NK-92 treated with Interleukin-12 subunit alpha and Interleukin-12 subunit beta, amount 100 ng/mL, for 24 hours (cell line): ENCODE measurements at places on chromosomes 4 and X.

GRCh38 chr4:21097865-21098264, 397.6 kb downstream of the PACRGL start:
- no peak for DNase-seq

DNA sequence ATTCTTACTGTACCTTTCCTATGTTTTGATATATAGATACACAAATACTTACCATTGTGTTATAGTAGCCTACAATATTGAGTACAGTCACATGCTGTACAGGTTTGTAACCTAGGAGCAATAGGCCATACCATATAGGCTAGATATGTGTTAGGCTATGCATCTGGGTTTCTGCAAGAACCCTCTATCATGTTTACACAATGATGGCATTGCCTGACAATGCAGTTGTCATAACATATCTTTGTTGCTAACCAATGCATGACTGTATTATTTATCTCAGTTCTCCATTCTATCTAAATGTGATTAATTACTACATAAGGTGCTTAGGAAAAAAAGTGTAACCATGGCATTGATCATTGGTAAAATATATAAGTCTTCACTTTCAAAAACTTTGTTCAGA, 10.0 kb upstream of the SPCS3 start:
- DNase-seq: no peak

- peak; percentile 9 for DNase-seq
These were observed 3.8 kb upstream of the TXK start for GRCh38 chr4:48137846-48138245.

GRCh38 chr4:186137196-186137794, 32.8 kb downstream of the FAM149A start:
- no peak for DNase-seq

- no peak for DNase-seq
These were observed 5.3 kb upstream of the TRMT2B start for GRCh38 chrX:101057093-101057714.

DNA sequence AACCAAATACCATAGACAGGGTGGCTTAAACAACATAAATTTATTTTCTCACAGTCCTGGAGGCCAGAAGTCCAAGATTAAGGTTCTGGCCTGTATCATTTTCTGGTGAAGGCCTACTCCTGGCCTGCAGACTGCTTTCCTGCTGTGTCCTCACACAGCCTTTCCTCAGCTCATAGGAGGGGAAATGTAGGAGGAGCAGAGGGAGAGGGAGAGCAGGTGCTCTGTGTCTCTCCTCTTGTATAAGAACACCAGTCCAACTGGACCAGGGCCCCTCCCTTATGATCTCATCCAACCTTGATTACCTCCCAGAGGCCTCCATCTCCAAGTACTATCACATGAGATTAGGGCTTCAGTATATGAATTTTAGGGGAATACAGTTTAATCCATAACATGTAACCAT, 34.3 kb downstream of the RAPGEF2 start:
- no peak for DNase-seq

DNA sequence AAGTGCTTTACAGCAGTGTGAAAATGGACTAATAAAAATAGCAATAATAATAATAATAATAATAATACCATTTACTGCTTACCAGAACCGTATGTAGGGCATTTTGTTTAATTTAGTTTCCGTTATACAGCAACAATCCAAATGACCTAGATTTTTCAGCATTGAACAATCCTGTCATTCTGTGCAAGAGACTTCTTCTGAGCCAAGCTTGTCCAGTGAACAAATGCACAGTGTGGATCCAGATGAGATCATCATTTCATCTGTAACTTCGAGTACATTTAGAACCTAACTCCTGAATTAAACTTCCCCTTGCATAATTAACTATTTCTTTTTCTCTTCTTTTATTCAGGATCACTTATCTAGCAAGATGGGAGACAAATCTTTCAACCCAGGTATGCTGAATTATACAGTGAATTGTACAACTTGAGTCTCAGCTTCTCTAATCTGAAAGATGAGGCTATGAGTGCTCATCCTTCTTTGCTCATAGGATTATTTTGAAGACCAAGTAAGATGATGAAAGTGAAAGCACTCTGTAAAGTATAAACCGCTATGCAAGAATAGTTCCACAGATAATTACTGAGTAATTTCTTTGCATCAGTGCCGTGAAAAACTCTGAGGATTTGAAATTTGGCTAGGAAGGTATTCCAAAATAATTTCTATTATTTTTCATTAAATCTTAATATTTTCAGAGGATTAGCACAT, 6.6 kb downstream of the CLNK start:
- DNase-seq: no peak

DNA sequence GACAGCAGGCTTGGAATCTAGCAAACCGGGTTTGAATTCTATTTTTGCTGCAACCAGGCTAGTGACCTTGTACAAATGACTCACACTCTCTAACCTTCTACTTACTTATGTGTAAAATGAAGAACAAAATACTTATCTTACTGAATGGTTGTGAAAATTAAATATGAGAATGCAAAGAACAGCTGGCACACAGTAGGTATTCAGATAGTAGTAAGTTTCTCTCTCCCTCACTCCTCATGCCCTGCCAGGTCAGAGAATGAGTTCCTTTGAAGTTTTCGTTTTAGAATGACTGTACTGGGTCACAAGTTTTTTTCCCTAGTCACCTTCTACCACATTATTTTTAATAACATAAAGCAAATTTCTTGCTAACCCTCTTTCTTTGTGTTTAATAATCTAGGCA, 33.0 kb downstream of the CISD2 start:
- DNase-seq: no peak

DNA sequence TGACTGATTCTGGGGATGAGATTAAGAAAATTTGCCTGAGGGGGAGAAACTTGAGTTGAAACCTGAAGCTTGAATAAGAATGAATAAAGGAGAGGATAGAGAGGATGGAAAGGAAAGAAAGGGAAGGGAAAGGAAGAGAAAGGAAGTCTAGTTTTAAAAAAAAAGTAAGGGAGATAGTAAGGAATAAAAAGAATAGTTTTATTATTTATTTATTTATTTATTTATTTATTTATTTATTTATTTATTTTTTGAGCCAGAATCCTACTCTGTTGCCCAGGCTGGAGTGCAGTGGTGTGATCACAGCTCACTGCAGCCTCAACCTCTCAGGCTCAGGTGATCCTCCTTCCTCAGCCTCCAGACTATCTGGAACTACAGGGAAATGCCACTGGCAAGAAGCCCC, 62.0 kb upstream of the NAF1 start:
- no peak for DNase-seq

DNA sequence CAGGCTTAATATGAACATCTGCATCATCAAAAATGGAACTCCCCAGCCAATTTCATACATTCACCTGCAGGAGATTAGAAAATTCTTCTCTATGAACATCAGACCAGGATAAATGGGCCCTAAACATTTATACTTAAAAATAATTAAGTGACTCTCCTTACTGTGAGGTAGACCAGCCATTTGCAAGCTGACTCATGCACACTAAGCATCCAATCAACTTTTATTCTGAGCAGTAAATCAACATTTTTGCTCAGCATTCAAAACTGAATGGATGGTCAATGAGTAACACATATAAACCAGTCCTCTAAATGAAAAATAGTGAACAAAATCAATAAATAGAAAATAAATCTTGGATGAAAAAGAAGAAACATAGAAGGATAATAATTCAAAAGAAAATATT, 19.9 kb upstream of the PCDH10 start:
- DNase-seq: no peak

- DNase-seq: no peak
These were observed 203.6 kb downstream of the BANK1 start for GRCh38 chr4:101993842-101994775.

- DNase-seq: no peak
These were observed 773 bp upstream of the VMA21 start for GRCh38 chrX:151396042-151396824.

- DNase-seq: no peak
These were observed 18.3 kb downstream of the CNGA2 start for GRCh38 chrX:151752847-151753246.

DNA sequence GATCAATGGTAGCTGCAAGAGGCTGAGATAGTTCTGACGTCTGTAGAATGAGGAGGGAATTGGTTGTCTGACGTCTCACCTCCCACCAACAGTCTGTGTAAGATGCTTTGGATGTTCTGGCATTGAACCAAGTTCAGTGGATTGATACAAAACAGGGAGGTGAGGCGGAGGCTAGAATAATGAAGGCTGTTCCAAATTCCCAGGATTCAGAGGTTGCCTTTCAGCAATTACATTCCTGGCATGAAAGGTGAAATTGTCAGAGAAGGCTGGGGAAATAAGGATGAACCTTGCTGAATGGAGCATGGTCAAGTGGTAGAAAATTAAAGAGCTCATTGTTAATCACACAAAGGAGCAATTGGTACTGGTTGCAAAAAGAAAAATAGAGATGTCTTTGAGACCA, 241.6 kb downstream of the FBXW7 start:
- DNase-seq: no peak

GRCh38 chr4:184818216-184818564, 7.6 kb downstream of the ACSL1 start:
- no peak for DNase-seq

DNA sequence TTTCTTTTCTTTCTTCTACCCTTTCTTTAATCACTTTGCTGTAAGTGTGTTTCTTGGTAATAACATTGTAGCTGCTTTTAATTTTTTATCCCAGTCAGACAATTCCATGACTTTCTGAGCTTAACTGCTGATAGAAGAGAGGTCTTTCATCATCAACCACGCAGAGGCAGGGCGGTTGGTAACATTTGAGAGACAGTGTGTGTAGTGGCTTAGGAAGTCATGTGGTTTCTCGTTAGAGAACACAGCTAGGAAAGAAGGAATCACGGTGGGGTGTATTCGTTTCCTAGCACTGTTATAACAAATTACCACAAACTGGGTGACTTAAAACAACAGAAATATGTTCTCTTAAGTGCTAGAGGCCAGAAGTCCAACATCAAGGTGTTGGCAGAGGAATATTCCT, 11.5 kb downstream of the PRPS2 start:
- no peak for DNase-seq
